Stimulated activated CD8-positive, alpha-beta memory T cell treated with anti-CD3 and anti-CD28 coated beads, Interleukin-4, amount 100 ng/mL, for 1 hour (primary cell): ENCODE measurements at places on chromosomes 3 and 15.

- DNase-seq: no peak
Measured at GRCh38 chr3:79884354-79884753, 116.6 kb upstream of the ROBO1 start.

- DNase-seq: no peak
Measured at GRCh38 chr15:63231706-63232105, 42.3 kb downstream of the RAB8B start.

DNA sequence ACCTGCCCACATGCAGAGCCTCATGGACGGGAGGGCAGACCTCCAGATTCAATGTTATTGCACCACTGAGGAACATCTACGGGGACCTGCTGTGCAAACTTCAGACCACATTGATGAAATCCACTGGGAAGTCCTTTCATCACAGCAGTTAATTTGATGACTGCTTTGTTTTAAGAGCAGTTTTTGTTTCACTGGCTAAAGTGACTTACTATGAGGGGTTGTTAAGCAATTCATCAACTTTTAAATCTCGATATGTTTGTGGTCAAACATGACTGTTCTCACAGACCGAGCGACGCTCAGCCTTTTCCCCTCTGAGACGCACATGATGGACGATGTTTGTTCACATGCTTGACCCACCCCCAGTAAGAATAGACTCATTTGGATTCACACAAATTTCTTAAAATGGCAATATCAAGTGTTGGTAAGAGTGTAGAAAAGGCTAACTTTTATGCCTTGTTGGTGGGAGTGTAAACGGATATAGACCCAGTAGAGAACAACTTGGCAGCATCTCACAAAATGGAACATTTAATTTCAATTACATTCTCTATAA is 35.9 kb upstream of the IREB2 start:
- DNase-seq: no peak

DNA sequence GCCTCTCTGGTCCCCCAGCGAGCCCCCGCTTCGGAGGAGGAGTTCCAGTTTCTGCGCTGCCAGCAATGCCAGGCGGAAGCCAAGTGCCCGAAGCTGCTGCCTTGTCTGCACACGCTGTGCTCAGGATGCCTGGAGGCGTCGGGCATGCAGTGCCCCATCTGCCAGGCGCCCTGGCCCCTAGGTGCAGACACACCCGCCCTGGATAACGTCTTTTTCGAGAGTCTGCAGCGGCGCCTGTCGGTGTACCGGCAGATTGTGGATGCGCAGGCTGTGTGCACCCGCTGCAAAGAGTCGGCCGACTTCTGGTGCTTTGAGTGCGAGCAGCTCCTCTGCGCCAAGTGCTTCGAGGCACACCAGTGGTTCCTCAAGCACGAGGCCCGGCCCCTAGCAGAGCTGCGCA is 3.5 kb downstream of the PML start:
- no peak for DNase-seq
